ENCODE measurements at places on chromosomes 2 and 18.

DNA sequence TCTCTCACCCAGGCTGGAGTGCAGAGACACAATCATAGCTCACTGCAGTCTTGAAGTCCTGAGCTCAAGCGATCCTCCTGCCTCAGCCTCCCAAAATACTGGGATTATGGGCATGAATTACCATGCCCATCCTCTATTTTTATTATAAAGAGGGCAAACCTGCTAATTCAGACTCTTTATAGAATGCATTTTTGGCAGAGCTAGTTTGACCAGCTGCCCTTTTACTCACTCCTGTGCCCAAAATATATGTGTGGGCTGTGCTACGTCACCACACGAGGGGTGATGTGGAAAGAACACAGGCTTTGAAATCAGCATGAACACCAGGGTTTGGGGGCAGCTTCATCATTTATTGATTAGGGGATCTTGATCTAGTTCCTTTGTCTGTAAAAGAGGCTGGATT lies 137.8 kb downstream of the CLIP4 start:
- no peak for DNase-seq

- no peak for DNase-seq
These were observed 14.9 kb upstream of the SLC39A10 start for GRCh38 chr2:195642027-195642678.

DNA sequence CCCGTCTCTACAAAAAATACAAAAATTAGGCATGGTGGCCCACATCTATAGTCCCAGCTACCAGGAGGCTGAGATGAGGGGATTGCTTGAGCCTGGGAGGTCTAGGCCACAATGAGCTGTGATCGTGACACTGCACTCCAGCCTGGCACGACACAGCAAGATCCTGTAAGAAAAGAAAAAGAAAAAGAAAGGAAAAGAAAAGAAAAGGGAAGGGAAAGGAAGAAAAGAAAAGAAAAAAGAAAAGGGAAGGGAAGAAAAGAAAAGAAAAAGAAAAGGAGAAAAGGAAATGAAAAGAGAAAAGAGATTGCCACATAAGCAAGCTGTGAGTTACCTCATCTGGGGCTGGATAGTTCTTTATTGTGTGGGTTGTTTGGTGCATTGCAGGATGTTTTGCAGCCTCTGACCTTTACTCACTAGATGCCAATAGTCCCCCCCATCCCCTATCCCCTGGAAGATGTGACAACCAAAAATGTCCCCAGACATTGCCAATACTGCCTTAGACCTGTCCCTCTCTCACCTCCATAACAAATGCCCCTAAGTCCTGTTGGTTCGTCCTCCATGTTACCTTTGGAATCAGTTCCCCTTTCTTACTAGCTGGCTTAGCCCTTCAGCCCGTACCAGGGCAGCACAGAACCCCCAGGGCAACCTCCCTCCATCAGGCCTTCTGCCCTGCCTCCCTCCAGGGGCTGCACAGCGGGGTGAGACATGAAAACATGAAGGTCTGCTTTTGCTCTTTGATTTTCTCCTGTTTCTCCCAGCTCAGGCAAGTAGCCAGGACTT lies 8.9 kb downstream of the ASPRV1 start:
- DNase-seq, result no peak

- no peak for DNase-seq
These were observed 75.5 kb upstream of the SP5 start for GRCh38 chr2:170639635-170640034.

DNA sequence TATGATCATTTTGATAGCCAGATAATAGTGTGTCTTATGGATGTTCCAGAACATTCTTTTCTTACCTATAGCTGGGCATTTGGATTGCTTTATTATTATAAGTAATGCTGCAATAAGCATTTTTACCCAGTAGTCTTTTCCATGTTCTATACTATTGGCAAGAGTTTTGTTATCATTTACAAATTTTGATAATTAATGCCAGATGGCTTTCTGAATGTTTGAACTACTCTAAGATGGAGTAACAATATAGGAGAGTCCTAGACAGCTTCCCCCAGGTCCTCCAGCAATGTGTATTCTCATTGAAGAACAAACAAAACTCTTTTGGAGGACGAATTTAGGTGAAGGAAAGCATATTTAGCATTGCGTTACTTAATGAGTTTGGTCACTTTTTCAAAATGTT lies 73.0 kb downstream of the INPP4A start:
- no peak for DNase-seq

DNA sequence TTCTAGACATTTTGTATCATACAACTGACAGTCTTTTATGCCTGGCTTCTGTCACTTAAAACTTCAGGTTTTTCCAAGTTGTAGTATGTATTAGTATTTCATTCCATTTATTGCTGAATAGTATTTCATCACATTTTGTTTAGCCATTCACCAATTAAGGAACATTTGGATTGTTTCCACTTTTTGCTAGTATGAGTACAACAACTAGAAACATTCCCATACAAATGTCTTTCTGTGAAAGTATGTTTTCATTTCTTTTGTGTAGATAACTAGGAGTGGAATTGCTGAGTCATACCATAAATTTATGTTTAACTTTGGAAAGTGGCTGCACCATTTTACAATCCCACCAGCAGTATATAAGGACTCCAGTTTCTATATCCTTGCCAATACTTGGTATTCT lies 135.9 kb downstream of the ATAD2B start:
- DNase-seq, result peak; percentile 55

DNA sequence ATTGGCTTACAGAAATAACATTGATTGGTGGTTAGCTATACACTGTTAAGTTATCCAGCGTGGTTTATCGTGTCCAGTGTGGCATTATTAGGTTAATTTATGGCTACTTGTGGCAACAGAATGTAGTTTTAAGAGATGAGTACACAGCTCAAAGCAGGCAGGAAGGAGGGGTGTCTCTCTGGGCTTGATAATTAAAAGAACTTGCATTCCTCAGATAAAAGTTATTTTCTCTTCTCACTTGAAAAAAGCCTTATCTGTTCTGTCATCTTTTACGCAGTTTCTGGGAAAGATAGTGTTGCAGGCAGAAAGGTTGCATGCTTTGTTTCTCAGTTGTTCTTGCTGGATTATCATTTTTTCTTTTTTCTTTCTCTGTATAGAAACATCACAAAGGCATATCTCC lies 154.4 kb upstream of the COL3A1 start:
- peak; percentile 22 for DNase-seq

GRCh38 chr2:168727904-168728470 lies 74.5 kb upstream of the NOSTRIN start:
- DNase-seq, result no peak

DNA sequence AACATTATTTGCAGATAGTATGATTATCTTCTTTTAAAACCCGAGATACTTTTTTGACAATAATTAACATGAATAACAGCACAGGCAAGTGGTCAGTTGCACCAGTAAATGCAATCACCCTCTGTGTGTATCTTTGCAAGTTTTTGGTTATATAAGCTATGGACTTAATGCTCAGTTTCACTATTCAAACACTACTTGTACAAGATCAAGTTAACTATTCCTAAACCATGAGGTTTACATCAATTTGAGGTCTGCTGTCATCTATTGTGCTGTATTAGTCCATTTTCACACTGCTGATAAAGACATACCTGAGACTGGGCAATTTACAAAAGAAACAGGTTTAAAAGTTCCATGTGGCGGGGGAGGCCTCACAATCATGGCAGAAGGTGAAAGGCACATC lies 323.2 kb downstream of the NR4A2 start:
- no peak for DNase-seq

- DNase-seq, result peak; percentile 69
These were observed 253.6 kb downstream of the PRKCE start for GRCh38 chr2:45904946-45905631.

- DNase-seq, result no peak
These were observed 14.0 kb downstream of the HRH4 start for GRCh38 chr18:24474406-24474805.

DNA sequence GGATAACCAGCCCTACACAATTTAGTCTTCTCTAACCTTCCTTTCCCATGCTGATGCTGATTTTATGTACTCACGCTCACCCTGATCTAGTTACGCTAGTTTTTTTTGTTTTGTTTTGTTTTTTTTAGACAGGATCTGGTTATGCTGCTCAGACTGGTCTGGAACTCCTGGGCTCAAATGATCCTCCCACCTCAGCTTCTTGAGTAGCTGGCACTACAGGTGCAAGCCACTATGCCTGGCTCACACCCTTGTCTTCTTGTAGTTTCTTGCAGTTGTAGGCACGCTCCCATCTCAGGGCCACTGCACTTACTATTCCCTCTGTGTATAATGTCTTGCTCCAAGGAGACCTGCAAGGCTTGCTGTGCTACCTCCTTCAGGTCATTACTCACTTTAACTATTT lies 6.2 kb downstream of the PELI1 start:
- DNase-seq, result no peak

DNA sequence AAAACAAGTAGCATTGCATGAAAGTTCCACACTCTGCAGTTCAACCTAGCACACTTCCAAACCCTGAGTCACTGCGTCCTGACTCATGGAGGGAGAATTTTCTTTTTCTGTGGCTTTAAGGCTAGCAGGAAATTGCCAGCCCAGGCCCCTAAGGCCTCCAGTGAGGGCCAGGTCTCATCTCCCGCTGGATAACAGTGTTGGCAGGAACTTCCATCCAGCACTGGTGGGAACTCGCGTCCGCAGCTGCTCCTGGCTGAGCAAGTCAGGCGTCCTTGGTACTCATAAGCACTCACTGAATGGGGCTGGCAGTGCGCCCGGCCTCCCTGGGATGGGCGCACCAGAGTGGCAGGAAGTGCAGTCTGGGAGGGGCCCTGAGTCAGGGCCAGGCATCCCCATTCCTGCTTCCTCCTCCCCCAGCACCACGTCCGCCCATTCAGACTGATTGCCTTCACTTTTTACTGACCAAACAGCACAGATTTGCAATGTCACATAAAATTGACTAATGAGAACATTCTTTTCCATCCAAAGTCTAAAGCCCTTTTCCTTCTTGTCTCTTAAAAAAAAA lies 14.3 kb downstream of the MALL start:
- DNase-seq, result peak; percentile 100

DNA sequence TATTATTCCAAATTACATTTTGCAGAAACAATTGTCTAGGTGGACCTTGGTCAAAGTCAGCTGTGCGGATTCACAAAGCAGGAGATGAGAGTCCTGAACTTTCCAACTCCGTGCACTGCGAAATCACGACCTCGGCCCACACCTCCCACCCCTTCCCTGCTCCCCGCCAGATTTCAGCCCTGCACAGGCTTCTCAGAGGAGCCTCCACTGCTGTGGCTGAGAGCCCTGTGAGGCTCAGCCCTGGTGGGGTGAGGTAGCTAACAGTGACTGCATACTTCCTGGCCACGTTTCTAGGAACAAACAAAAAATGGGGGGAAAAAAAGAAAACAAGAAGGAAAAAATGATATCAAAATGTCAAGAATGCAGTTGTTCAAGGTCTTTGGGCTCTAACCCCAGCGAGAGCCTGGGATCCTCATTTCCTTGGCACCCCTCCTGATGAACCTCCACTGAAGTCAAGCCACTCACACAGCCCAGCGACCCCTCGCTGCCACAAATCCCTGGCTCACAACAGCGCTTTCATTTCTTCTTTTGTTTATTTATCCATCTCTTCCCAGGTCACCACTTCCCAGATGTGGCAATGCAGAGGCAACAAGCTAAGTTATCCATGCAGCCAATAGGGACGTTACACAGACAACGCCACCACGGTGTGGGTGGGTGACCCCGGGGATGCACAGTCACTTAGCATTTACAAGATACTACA lies 729.7 kb upstream of the ID2 start:
- DNase-seq, result no peak

DNA sequence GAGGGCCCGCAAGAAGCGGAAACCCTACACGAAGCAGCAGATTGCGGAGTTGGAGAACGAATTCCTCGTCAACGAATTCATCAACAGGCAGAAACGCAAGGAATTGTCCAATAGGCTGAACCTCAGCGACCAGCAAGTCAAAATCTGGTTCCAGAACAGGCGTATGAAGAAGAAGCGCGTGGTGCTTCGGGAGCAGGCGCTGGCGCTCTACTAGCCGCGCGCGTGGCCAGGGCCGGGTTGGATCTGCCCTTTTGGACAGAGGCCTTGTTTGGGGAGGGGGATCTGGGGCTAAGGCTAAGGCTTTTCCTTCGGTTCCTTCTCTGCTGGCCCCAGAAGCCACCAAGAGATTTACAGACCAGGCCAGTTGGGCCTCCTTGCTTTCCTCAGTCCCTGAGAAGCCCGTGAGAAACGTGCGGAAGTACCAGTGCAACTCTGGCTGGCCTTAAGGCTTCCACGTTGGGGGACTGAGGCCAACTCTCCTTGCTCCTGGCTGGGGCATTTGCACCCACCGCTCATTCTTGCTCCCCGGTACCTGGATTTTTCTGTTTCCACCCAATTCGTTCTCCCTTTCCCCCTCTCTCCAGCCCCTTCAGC lies 1.0 kb downstream of the HOXD12 start:
- DNase-seq, result no peak

GRCh38 chr2:139000131-139000785 lies 220.1 kb upstream of the NXPH2 start:
- DNase-seq, result no peak

GRCh38 chr2:152047824-152048471 lies 50.9 kb downstream of the CACNB4 start:
- no peak for DNase-seq

- no peak for DNase-seq
These were observed 83.9 kb downstream of the LYPD1 start for GRCh38 chr2:132586101-132586511.

DNA sequence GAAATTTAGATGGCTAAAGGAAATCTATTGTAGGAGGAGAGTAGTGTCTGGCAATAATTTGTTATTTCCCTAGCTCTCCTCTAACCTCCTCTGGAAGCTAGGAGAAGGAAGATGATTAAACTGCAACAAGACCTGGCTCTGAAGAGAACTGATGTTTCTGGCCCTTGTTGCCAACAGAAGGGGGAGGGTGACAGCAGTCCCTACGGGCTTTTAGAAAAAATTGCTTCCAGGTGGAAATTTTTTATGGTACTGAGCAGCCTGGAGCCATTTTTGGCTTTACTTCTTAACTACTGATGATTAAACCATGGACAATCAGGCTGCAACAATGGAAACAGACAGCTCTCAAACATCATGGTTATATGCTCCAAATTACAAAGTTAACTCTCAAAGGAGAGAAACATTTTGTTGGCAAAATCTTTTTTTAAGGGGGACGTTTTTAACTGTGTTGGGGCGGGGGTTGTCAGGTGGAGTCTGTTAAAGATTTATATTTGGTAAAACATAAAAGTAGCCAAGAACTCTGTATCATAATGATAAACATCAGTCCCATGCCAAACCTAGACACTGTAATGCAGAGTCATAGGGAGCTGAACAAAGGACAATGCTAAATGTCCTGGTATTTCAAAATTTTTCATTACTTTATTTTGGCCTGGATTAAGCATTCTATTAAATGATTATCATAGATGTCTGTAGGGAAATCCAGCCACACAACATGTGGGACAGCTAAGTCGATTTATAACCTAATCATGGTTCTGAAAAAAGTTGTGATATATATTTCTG lies 70.0 kb downstream of the EXOC6B start:
- no peak for DNase-seq

DNA sequence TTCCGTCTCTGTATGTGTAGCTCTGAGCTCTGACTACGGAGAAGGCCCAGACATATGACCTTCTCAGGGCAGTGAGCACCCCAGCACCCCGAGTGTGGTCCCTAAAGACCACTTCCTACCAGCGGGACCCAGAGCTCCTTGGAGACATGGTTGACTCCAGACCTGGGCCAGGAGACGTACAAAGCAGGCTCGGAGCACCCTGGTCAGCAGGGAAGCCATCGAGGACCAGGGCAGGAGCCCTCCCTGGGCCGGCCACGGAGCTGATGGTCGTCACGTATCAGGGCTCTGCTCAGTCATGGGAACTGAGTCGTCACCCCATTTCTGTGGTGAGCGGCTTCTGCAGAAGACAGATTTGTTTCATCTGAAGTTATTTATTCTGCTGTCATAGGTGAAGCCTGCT lies 12.8 kb upstream of the NEU4 start:
- DNase-seq, result no peak

GRCh38 chr18:45755934-45756333 lies 32.0 kb downstream of the SLC14A1 start:
- peak; percentile 79 for DNase-seq
